ENCODE measurements at places on chromosomes 5 and 9. TPM values are rescaled to one million over a fixed set of nuclear protein-coding genes. Genes with fewer than 3 reads are reported as not detected.

The PCDHB3 gene
- total RNA-seq: 0.85 TPM

The CLIC3 gene
- not detected for total RNA-seq

The WDR70 gene
- 30.3 TPM for total RNA-seq

The CHSY3 gene
- total RNA-seq: 5.9 TPM

The OTP gene
- not detected for total RNA-seq

The CXXC5 gene
- total RNA-seq: 19.1 TPM

The PCDHGB7 gene
- 7.6 TPM for total RNA-seq

The IRX4 gene
- total RNA-seq: 3.5 TPM

The MIGA2 gene
- 15.2 TPM for total RNA-seq

The SEMA6A gene
- 18.3 TPM for total RNA-seq

The ASPN gene
- 6.6 TPM for total RNA-seq

Measured in subcutaneous adipose tissue (tissue), 4 donors.